Activated CD8-positive, alpha-beta T cell treated with anti-CD3 and anti-CD28 coated beads, Interleukin-2, amount 10 ng/mL, durations not matched to agents 7 days and 5 days (primary cell): ENCODE measurements at places on chromosomes 16 and 17. TPM values are rescaled to one million over a fixed set of nuclear protein-coding genes. Genes with fewer than 3 reads are reported as not detected.

GRCh38 chr16:261031-261691 lies 14.6 kb downstream of the RGS11 start:
- DNase-seq: no peak

DNA sequence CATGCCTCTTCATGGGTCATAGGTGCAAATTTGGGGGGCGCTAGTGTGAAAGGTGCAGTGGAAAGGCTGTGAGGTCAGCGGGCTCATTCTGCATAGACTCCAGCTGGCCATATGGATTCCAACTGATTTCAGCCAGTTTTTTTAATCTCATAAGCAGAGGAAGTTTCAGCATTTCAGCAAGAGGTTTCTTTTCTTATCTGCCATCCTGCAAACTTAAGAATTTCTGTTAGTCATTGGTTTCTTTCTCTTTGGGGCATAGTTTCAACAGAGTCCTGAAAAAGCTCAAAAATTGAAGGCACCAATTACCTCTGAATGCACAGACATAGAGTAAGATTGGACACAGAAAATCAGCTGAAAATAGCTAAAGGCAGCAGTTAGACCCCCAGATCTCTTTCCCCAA lies 16.2 kb upstream of the ALOX15 start:
- no peak for DNase-seq

DNA sequence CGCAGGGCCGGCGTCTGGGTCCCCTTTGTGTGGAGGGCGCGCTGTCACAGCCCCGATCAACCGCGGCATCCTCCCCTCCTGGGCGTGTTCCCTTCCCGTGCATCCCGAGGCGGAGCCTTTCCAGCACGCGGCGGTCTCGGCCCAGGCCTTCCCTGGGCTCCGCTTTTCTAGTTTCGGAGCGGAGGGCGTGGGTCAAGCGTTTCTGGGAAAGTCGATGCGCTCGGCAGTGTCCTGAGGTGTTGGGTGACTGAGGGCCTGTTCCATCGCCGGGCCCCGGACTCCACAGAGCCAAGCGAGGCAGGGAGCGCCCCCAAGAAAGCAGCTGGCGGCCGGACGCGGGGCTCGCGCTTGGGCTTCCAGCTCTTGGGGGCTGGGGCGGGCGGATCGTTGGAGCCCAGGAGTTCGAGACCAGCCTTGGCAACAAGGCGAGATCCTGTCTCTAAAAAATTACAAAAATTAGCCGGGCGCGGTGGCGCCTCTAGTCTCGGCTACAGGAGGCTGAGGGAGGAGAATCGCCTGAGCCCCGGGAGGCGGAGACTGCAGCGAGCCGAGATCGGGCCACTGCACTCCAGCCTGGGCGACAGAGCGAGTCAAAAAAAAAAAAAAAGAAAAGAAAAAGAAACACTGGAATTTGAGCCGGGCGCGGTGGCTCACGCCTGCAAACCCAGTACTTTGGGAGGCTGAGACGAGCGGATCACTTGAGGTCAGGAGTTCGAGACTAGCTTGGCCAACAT lies 806 bp downstream of the IFT140 start:
- no peak for DNase-seq

- DNase-seq: no peak
These were observed 2.1 kb upstream of the CEP295NL start for GRCh38 chr17:78905116-78905515.

DNA sequence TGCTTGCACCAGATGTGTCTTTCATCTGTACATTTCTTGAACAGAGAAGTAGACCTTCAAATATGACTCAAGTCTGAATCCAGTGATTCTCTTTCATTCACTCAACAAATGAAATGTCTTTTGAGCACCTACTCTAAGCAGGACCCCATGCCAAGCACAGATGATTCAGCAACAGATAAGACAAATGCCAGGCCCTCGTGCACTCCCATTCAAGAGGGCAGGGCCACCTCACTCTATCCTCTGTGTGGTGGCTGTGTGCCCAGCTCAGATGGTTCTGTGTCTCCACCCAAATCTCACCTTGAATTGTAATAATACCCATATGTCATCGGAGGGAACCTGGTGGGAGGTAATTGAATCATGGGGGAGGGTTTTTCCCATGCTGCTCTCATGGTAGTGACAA lies 74.1 kb upstream of the NKD1 start:
- DNase-seq: no peak

GRCh38 chr16:56257239-56257638 lies 66.0 kb downstream of the GNAO1 start:
- no peak for DNase-seq

DNA sequence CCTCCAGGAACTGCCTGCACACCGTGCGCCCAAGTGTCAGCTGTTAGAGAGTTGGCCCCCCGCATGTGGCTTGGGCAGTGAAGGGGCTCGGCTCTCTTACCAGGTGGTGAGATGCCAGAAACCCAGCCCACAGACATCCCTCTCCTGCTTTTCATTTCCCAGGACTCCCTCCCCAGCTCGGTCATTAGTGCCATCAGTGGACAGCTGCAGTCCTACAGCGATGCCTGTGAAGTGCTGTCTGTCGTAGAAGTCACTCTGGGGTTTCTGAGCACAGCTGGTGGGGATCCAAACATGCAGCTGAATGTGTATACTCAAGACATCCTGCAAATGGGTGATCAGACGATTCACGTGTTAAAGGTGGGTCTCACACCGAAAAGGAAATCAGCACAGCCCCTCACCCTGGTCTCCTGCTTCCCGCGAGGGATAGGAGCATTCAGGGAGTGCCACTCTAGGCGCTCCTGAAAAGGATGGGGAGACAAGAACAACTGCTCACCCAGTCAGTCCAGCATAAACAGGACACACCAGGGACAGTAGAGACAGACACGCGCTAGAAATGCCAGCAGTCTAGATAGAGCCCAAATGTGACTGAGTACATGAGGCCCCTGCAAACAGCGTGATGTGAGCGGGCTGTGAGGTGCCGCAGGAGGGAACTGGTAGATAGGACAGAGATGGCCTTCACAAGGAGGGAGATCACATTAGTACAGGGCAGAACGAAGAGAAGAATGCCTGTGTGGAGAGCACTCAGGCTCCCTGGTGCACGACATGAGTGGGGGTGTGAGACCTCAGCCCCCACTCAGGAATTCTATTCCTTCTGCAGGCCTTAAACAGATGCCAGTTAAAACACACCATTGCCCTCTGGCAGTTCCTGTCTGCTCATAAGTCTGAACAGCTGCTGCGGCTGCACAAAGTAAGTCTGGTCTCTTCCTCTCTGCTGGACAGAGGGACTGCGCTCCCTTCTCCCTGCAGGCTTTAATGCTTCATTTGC lies 25.7 kb upstream of the ENDOV start:
- no peak for DNase-seq

GRCh38 chr16:30927789-30928378 lies 4.5 kb downstream of the FBXL19 start:
- peak; percentile 46 for DNase-seq

DNA sequence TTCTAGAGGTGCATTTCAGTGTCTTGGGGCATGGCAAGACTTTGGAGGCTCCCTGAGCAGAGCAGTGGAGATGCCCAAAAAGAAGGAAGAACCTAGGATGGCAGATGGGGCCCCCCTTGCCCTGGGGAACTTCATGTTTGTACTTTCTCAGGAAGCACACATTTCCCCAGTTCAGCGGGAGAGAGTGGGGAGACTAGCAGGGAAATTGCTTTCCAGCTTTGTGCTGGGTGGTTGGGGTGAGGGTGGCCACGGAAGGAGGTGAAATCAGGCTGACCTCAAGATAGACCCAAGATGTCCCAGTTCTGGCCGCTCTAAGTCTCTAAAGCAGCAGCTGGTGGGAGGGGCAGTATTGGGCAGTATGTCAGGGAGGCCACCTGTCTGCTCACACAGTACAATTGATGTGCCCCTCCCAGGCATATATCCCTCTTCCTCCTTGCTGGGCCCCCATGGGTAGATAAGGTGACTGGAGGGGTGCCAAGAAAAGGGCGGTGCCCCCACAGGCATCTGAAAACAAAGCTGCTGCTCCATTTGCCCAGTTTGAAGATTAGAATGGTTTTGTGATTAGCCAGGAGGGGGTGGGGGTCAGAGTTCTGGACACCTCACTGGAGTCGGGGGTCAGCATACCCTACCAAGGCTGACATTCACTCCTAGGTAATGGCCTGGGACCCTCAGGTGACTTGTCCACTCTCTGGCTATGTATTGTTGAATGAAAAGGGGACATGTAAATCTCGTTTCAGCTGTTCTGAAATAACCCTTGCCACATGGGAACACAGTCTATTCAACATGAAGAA lies 17.1 kb upstream of the NAGLU start:
- no peak for DNase-seq

DNA sequence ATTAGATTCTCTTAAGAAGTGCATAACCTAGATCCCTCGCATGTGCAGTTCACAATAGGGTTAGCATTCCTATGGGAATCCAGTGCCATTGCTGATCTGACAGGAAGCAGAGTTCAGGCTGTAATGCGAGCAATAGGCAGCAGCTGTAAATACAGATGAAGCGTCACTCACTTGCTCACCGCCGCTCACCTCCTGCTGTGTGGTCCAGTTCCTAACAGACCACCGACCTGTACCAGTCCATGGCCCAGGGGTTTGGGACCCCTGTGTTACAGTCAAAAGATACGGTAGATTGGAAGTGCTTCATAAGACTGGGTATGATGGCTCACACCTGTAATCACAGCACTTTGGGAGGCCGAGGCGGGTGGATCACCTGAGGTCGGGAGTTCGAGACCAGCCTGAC lies 2.8 kb downstream of the STAT5A start:
- DNase-seq: no peak

DNA sequence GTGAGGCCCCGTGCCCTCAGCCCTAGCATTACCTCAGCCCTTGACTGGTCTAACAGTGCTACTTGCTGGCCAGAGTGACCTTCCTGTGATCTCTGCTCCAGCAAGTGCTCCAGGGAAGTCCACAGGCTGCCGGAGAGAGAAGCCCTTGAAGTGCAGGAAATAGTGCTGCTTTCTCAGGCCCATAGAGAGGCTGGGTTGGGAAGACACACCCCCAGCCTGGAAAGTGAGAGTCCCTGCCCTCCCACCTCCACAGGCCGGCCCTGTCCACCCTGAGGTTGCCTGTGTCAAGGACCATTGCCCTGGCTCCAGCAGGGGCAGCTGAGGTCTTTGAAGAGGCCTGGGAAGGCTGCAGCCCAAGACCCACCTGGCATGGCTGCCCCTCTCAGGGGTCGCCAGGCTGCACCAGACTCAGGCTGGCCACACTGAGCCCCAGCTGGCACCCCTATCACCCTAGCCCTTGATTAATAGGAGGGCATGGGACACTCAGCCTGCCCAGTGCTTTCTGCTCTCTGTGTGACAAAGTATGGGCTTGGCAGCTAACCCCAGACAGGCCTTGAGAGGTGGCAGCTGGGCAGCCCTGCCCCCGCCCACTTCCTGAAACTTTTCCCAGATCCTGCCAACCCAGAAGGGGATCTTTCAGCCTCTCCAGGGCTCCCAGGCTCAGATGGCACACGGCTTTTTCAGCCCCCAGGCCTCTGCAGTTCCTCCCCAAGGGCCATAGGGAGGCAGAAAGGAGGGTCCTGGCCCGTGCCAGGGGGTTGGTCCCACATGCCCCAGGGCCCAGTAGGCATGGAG lies 21.7 kb downstream of the ATP6V0D1 start:
- DNase-seq: no peak

DNA sequence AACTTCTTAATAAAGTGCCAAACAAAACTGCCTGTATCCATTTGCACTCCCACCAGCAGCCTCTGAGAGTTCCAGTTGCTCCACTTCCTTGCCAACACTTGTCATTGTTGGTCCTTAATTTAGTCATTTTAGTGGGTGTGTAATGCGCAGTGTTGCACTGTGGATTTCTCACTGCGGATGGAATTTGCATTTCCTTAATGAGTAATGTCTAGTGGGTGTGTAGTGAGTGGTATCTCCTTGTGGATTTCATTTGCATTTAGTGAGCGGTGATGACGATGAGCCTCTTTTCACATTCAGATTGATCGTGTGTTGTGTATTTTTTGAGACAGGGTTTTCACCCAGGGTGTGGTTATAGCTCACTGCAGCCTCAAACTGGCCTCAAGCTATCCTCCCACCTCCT lies 4.1 kb upstream of the MSLN start:
- DNase-seq: no peak

- no peak for DNase-seq
These were observed 199.5 kb upstream of the PMFBP1 start for GRCh38 chr16:72371307-72372086.

- peak; percentile 93 for DNase-seq
These were observed at the start of gene CNP for GRCh38 chr17:41966463-41967140. CNP (plus strand) TSS chr17:41966795; CDS start chr17:41966885, 90 bp downstream.

GRCh38 chr16:58502217-58502921 lies 2.4 kb downstream of the NDRG4 start:
- DNase-seq: no peak

- DNase-seq: no peak
These were observed 348.6 kb upstream of the ZFHX3 start for GRCh38 chr16:73396556-73396955.

GRCh38 chr17:50356418-50356817 lies 10.5 kb downstream of the XYLT2 start:
- no peak for DNase-seq

GRCh38 chr17:80395402-80396151 lies 19.4 kb upstream of the ENDOV start:
- no peak for DNase-seq

- peak; percentile 80 for DNase-seq
These were observed 7.4 kb downstream of the PRCD start for GRCh38 chr17:76547183-76547641.

The ABCA9 gene
- total RNA-seq: not detected

The NLRP1 gene
- 46.1 TPM for total RNA-seq

The TP53TG3C gene
- total RNA-seq: not detected

The DNAI2 gene
- 0.52 TPM for total RNA-seq

The CLEC3A gene
- total RNA-seq: not detected

The SOST gene
- not detected for total RNA-seq

The ERN2 gene
- total RNA-seq: not detected

The LPO gene
- total RNA-seq: not detected

The SCNN1B gene
- total RNA-seq: not detected

The NHLRC4 gene
- 1.6 TPM for total RNA-seq

The CEP112 gene
- total RNA-seq: 2.3 TPM

The EVI2A gene
- total RNA-seq: 40.4 TPM

The DNAAF1 gene
- not detected for total RNA-seq

The KRT36 gene
- not detected for total RNA-seq

The KCNJ18 gene
- not detected for total RNA-seq

The CDK5R1 gene
- 6.5 TPM for total RNA-seq
